ENCODE measurements at places on chromosomes 3 and 15.

- no peak for DNase-seq
These were observed 1.3 kb upstream of the INSYN1 start for GRCh38 chr15:73754461-73754860.

DNA sequence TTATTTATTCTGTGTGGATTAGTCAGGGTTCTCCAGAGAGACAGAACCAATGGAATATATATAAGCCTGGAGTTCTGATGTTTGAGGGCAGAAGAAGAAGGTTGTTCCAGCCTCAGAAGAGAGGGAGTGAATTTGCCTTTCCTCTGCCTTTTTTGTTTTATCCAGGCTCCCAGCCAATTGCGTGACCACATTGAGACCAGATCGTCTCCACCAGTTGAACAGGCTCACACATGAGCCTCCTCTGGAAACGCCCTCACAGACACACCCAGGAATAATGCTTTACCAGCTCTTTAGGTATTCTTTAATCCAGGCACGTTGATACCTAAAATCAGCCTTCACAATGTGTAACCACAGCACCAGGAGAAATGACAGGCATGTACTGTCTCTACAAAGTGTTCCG lies 923.1 kb downstream of the TBL1XR1 start:
- DNase-seq = no peak

GRCh38 chr3:64571982-64572381 lies 115.8 kb downstream of the ADAMTS9 start:
- DNase-seq = no peak

- DNase-seq = peak; percentile 71
These were observed 89.0 kb downstream of the IQSEC1 start for GRCh38 chr3:12984023-12984823.

DNA sequence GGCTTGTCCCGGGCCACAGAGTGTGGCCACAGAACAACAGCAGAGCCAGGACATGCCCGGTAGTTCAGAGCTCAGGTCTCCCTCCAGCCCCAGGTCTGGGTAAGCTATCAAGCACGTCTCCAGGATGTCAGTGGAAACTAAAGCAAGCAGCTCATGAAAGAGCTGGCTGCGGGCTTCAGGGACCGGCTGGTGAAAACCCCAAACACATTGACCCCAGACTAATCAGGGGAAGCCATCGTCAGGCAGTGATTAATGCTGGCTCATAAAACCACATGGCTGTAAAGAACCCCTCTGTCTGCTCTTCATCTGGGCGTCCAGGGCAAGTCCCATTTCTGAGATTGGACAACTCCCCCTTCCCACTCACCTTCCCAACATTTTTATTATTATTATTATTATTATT lies 37.8 kb downstream of the LMCD1 start:
- no peak for DNase-seq

DNA sequence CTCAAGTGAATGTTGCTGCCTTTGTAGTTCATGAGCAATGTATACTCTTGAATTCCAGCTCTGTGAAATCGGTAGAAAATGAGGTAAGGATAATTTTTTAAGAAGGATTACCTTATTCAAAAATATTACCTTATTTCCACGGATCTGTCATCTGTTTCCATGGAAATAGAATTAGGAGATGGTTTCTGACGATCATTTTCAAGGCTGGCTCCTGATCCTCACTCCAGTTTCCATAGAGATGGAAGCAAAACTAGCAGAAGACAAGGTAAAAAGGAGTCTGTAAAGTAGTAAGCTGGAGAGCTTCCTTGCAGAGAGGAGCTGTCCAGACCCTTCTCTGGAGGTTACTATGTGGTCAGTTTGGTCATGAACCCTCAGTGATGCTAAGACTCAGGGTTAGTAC lies 55.5 kb downstream of the CACNA2D3 start:
- DNase-seq = no peak

DNA sequence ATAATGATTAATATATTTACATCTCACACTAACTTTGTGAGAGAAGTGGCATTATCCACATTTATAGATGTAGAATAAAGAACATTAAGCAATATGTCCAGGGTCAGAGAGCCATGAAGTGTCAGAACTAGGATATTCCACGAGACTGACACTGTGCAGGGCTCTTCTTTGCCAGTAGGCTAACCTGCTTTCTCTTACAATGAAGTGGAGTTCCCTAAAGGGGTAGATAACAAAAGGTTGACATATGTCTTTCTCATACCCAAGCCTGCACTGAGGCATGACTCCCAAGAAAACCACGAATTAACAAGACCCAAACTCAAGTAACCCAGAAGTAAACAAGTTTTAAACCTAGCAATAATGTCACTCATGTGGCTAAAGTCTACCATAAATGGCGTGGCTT lies 191.5 kb upstream of the SLC2A2 start:
- no peak for DNase-seq

- DNase-seq = no peak
These were observed 134.8 kb upstream of the ABI3BP start for GRCh38 chr3:101128001-101128400.

DNA sequence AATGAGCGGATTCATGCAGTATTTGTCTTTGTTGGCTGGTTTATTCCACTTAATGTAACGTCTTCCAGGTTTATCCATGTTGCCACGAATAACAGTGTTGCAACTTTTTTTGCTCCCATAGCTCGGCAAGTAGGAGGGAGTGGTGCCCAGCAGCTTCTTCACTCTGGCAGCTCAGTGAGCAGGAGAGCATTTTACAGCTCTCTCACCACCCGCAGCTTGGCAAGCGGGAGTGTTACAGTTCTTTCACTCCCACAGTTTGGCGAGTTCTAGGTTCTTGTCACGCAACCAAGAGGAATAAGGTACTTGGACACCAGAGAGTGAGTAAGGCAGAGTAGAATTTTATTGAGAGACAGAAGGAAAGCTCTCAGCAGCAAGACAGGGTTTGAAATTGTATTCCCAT lies 935.2 kb downstream of the TBL1XR1 start:
- no peak for DNase-seq

GRCh38 chr3:142888099-142888480 lies 793 bp downstream of the PCOLCE2 start:
- DNase-seq = peak; percentile 32

DNA sequence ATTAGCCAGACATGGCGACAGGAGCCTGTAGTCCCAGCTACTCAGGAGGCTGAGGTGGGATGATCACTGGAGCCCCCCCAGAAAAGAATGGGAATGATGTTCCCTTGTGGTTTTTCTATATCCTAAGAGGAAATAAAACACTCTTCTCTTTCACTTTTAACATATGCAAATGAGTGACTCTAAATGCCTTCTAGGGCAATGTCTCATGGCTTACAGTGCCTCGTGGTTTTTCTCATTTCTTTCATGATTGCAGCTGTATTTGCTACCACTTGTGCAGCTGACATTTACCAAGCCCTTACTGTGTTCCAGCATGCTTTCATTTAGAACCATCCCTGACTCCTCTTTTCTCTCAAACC lies 26.4 kb downstream of the STOML1 start:
- no peak for DNase-seq

DNA sequence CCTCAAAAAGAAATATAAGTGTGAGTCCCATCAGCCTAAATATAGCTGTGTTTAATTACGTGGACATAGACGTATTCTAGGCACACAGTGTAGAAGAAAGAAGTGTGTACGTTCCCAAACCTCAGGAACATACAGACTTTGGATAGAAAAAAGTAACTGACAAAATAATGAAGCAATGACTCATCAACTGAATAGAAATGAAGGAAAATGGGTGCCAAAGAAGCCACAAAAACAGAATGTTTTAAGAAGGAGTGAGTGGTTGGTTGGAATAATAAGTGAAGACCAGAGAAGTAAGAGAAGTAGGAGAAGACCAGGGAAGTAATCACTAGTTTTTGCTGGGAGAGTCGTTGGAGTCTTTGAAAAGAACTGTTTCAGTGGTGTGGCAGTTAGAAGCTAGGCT lies 518.1 kb downstream of the ROBO1 start:
- no peak for DNase-seq

DNA sequence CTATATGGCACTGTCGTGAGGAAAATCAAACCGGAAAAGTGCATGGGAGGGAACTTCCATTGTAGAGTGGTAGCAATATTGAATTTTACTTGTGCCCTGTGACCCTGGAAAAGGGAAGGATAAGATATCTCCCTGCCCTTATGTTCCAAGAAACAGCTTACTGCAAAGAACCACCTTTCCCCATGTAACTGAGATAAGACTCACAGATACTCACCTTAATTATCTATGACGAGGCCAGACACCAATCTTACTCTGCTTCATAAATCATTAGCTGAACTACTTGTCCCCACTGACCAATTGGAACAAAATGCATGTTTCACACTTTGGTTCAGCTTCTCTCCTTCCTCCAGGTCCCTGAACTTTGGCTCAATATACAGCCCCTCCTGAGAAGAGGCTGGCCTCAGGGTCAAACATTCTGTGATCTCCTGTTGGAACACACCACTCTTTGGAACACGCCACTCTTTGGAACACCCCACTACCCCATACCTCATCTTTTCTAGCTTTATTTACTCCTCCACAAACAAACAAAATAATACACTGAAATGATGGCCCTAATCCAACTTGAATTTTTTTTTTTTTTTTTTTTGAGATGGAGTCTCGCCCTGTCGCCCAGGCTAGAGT lies 6.9 kb upstream of the TOPAZ1 start:
- DNase-seq = no peak

GRCh38 chr15:99692825-99693224 lies 40.4 kb downstream of the LYSMD4 start:
- no peak for DNase-seq

- no peak for DNase-seq
These were observed 94.6 kb downstream of the FOXP1 start for GRCh38 chr3:71488882-71489281.

DNA sequence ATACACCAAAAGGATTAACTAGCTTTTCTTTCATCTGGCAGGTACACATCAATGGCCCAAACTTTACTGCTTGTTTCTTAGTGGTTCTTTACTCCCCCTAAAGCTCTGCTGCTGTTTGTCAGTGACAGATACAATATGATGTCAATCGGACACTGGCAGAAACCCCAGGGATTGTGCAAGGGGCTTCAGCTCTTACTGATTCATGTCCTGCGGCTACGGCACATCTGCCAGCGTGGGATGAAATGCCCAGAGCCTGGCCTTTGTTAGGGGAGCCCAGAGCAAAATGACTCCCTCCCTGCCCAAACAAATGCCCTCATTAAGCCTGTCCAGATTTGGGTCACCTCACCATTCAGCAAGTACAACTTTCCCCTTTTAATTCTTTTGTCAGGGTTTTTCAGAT lies 28.3 kb downstream of the SRP14 start:
- no peak for DNase-seq

DNA sequence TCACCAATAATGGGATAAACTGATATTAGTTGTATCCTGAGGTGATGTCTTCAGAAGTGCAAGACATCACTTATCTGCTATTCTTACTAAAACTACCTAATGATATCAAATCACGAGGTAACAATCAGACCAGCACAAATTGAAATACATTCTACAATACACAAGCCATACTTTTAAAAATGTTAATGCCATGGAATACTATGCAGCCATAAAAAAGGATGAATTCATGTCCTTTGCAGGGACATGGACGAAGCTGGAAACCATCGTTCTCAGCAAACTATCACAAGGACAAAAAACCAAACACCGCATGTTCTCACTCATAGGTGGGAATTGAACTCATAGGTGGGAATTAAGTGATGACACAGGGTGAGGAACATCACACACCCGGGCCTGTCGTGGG lies 129.3 kb downstream of the SST start:
- DNase-seq = no peak

- DNase-seq = no peak
These were observed 74.1 kb upstream of the POMGNT2 start for GRCh38 chr3:43180027-43180426.

GRCh38 chr15:38085931-38086568 lies 151.6 kb downstream of the TMCO5A start:
- no peak for DNase-seq

DNA sequence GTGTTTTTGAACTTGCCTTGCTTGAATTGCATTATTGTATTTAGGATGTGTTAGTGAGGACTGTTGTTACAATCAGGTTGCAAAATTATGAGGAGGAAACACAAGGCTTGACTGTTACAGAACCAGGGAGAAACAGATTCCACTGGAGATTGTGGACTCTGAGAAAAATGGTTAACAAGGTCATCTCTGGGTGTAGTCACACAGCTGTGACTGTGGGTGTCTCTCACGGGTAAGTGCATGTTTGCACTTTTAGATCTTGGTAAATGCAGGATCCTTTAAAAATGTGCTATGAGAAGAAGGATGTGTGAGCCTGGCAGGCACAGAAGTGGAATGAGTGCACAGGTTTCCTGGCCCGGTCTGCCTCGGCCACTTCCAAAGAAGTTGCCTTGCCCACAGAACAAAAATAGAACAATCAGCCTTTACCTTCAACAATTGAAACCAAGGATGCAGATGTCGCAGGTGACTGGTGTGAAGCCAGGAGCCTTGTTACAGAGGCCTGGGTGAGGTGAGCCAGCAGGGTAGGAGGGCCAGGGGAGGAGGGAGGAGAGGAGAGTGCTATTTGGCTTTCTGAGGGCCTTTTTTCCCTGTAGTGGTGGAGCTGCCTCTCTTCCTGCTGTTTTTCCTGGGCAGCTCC lies 68.0 kb downstream of the ABHD5 start:
- DNase-seq = no peak

GRCh38 chr15:76342382-76343201 lies 6.0 kb downstream of the ISL2 start:
- no peak for DNase-seq

GRCh38 chr3:72567474-72567873 lies 280.8 kb downstream of the SHQ1 start:
- no peak for DNase-seq

DNA sequence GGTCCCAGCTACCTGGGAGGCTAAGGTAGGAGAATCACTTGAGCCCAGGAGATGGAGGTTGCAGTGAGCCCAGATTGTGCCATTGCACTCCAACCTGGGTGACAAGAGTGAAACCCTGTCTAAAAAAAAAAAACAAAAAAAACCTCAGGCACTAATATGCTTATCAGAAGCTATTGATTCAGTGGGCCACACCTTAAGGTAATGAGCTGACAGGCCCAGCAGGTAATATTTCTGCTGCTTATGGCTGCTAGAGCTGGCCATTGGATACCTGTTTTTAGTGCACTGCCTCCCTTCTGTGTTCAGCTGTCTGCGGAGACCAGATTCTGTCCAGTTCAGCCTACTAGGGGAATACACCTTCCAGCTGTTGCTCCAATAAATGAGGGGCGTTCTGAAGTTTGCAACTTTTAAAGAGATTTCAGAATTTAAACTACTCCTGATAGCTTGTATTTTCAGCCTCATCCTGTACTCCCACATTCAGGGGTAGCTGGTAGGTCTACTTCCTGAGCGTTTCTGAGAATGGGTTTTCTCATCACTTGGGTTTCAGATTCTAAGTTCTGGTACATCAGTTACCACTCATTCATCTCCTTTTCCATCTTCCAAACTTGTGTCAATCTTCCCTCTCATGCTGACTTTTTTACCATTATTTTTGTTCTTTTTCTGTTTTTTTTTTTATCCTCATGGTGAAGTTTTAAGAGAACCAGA lies 69.0 kb downstream of the ATP11B start:
- DNase-seq = no peak

DNA sequence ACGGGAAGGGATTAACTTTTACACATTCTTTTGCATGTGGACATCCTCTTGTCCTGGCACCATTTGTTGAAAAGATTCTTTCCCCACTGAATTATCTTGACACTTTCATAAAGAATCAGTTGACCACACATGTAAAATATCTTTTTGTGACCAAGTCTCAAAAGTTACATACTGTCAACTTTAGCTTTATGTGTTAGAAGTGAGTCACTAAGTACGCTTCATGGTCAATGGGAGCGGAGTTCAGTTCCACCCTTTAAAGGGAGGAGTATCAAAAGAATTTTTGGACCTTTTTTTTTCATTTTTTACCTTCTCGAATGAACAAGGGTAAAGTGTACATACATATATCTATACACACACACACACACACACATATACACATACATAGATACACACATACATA lies 35.4 kb downstream of the MAPK6 start:
- DNase-seq = no peak
